ENCODE measurements at places on chromosomes 5 and 9. TPM values are rescaled to one million over a fixed set of nuclear protein-coding genes. Genes with fewer than 3 reads are reported as not detected.

Gene SHISAL2B
- 106 TPM for total RNA-seq

Gene PRDM9
- total RNA-seq: not detected

DNA sequence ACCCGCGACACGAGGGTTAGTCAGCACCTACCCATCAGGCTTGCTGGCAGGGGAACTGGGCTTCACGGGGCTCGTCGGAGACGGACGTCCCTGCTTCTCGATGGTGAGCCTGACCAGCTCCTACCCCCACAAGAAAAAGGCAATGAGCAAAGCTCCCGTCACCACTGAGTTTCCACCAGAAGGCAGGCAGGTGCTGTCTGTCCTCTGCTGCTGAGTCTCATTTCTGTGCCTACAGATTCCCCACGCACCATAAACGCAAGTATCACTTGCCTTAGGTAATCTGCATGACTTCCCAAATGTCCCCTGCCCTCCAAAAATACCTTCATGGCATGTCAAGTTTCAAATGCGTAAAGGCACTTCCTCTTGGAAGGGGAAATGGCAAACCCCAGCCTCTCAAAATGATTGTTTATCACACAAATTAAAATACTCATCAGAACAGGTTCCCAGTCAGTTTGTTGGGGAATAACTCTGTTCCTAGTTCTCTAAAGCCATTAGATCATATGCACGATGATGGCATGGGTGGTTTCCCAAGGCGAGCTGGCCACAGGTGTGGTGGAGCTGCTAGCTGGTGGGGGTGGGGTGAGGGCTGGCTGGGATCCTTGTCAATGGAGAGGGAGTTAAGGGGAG, 85.0 kb downstream of the PRRT1B start:
- DNase-seq: no peak

Gene DEPDC1B
- 31.7 TPM for total RNA-seq

DNA sequence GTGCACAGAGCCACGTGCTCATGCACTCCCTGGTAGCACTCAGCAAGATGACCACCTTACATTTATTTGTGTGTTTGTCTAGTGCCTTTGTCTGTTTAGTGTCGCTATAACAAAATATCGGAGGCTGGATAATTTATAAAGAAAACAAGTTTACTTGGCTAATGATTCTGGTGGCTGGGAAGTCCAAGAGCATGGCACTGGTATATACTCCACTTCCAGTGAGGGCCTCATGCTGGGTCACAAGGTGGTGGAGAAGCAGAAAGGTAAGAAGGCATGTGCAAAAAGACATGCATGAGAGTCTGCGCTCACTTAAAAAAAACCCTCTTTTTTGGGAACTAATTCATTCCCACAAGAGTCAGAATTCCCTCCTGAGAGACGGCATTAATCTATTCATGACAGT, 52.5 kb upstream of the BOD1 start:
- peak; percentile 31 for DNase-seq

GRCh38 chr5:145237843-145238242, 597.3 kb downstream of the PRELID2 start:
- peak; percentile 89 for DNase-seq

Gene FBLL1
- total RNA-seq: 1.1 TPM

GRCh38 chr5:157799578-157799977, 56.1 kb downstream of the LSM11 start:
- DNase-seq: no peak

GRCh38 chr5:172059661-172060100, 53.2 kb upstream of the FBXW11 start:
- DNase-seq: peak; percentile 68

DNA sequence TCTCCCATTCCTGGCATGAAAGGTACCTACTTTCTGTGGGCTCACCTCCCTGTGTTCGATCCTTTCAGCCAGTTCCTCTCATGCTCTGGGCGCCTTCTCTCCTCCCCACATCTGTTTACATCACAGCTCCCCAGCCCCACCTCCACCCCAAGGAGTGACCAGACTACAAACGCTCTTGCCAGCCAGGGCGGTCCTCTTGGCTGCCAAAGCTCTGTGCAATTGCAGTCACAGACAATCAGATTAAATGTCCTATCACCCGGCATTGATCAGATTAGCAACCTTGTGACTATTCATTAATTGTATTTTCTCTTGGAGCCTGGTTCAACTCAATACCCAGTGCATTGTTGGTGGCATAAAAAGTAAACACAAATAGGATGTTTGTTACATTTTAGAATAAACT, 211.2 kb upstream of the TBCA start:
- no peak for DNase-seq

- DNase-seq: no peak
Observed at GRCh38 chr5:152649609-152650008, 244.5 kb upstream of the NMUR2 start.

DNA sequence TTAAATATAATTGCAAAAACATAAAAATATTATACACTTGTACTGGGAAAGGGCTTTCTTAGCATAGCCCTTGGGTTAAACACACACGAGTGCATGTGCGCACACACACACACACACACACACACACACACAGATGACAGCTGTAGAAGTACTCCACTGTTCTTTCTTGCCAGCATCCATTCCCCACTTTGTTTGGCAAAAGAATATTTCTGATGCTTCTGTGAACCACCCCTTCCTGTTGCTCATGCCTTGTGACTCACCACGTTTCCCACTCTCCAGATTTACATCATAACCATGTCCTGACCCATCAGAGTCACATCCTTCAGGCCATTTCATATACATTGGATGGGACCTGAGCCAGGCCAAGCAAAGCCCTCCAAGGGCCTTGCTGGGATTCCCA, 280.1 kb downstream of the DNAH5 start:
- no peak for DNase-seq

GRCh38 chr5:139980765-139981164, 62.3 kb downstream of the NRG2 start:
- no peak for DNase-seq

DNA sequence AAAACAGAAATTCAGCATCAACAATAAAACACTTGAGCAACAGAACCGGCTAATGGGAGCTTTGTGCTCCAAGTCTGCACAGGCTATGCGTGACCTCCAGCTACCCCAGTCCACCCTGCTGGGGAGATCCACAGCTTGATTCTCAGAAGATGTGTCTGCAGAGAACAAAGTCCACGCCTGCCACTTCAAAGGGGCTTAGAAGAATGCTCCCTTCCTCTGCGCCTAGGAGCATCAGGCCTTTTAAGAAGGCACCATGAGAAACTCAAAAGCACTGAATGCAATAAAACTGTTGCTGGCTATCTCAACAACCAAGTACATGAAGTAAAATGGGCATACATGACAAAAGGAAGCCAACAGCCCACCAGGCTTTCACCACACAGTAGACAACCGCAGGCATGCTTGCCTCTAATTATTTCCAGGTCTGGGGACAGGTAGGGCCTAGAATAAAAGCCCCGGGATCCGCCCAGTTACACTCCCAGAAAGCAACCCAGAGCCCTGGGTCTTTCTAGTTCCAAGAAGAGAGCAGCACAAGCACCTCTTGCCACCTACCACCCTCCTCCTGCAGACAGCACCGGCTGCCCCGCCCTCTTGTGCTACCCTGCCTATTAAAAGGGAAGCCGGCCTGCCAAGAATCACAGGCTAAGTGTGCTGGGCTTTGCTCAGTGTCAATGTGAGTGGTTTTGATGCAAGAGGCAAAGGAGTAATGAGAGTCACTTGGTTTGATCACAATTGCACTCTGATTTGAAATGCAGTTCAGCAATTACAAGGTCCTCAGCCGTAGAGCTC, 123.2 kb downstream of the SPOCK1 start:
- DNase-seq: peak; percentile 67

GRCh38 chr5:170269579-170269978, 28.0 kb downstream of the LCP2 start:
- no peak for DNase-seq

GRCh38 chr5:52656569-52657246, 131.0 kb upstream of the ITGA1 start:
- DNase-seq: no peak

- no peak for DNase-seq
Observed at GRCh38 chr5:114118511-114118910, 243.4 kb upstream of the KCNN2 start.

Gene MYMK
- not detected for total RNA-seq

Gene GRIN1
- 0.35 TPM for total RNA-seq

GRCh38 chr9:5441043-5441442, 3.3 kb upstream of the PLGRKT start:
- DNase-seq: no peak

DNA sequence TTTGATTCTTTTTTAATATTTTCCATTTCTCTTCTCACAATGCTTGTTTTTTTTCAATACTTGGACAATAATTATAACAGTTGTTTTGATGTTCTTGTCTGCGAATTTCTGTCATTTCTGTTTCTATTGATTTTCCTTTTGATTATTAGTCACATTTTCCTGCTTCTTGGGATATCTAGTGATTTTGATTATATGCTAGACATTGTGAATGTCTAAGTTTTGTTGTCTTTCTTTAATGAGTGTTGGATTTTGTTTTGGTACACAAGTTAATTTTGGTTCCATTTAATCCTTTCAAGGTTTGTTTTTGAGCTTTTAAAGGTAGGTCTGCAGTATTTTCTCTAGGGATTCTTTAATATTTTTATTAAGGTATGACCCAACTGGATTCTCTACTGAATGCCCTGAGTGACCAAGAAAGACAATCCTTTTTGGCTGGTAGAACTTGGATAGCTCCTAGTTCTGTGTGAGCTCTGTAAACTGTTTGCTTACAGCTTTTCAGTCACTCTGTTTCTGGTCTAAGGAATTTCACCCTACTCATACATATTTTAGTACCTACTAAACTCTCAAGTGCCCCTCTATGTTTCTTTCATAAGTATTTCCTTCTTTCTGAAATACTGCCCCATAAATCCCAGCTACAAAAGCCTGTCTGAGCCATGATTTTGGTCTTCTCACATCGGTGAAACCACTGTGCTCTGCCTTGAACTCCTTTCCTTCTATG, 12.5 kb upstream of the PDE8B start:
- no peak for DNase-seq

Gene ST8SIA4
- 23.3 TPM for total RNA-seq

Gene ALDH7A1
- total RNA-seq: 124 TPM

Gene FGF1
- not detected for total RNA-seq

DNA sequence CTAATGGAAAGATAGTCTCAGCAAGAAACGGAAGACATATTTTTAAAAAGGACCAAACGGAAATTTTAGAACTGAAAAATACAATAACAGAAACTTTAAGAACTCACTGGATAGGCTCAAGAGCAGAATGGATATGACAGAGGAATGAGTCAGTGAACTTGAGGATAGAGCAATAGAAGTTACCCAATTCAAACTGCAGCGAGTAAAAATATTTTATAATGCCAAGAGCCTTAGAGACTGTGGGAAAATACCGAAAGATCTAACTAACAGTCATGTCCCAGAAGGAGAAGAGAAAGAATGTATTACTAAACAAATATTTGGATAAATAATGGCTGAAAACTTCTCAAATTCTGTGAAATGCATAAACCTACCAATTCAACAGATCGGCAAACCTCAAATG, 40.8 kb downstream of the ADAMTS2 start:
- no peak for DNase-seq

- DNase-seq: no peak
Observed at GRCh38 chr9:90188656-90189055, 454.0 kb downstream of the DIRAS2 start.

Gene SLC25A2
- total RNA-seq: not detected
